NT2/D1 (cell line): ENCODE measurements at places on chromosomes 1 and 21.

DNA sequence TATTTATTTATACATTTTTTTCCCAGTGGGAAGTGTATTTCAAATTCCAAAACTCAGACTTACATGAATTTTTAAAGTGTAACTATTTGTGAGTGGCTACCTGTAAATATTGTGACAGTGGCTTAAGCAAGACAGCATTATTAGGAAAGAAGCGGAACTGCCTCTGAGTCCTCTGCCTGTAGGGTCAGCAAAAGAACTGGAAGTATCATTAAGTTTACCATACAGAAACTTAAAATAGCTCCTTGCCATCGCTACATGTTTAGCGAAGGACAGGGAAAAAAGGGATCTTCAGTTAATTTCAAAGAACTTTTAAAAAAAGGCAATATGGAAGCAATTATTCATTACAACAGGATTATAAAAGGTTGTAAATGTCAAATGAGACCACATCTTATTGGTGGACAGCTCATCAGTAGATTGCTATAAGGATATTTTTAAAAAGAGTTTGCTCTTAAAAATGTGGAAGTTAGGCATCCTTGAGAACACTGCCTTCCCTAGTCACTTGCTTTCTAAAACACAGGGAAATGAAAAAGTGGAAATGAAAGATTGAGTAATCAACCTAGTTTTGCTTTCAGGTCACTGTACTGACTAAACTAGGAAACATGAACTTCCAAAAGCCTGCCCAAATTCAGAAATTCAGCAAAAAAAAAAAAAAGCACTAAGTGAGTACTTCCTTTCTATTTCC is 39.2 kb downstream of the NSL1 start:
- DNase-seq, result no peak

DNA sequence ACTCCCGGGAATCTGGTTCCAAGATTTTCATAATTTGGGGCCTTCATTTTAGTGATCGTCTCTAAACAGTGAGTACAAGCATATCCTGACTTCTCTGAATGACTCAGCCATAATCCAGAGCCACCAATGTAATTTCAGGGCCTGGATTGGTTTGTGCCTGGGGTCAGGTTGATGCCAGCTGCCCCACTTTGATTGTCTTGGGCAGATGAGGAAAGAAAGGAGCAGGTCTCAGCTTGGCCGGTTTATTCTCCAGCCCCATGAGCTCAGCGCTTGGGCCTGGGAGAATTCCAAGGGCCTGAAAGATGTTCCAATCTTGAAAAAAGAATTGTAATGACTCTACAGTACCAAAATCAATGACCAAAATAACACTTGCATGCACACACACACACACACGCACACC is 71.2 kb upstream of the ECE1 start:
- no peak for DNase-seq

DNA sequence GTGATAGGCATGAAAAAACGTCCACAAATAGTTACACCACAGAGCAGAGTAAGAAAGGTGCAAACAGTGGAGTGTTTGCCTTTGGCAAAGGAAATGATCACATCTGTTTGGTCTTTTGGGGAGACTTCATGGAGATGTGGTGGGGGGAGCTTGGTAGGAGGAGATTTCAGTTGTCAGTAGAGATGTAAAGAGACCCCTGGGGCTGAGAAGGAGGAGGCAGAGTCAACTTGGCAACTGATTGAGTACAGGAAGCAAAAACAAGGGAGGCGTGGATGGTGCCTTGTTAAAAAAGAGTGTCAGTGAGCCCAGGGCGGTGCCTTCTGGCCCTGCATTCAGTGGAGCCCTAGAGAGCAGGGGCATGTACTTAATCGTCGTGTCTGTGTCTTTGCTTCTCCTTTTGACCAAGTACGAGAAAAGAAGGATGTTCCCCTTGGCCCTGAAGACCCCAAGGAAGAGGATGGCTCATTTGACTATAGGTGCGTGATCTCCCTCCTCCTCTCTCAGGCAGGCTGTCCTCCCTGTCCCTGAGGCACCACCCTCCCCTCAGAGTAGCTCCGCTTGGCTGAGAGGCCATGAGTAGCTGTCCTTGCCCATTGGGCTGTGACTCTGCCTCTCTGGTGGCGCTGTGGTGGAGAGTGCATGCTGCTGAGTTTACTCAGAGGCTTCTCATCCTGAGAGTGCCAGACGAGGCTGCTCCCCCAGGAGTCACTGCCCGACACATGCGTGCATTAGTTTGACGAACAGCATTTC is 30.4 kb upstream of the CNTN2 start:
- peak; percentile 68 for DNase-seq

DNA sequence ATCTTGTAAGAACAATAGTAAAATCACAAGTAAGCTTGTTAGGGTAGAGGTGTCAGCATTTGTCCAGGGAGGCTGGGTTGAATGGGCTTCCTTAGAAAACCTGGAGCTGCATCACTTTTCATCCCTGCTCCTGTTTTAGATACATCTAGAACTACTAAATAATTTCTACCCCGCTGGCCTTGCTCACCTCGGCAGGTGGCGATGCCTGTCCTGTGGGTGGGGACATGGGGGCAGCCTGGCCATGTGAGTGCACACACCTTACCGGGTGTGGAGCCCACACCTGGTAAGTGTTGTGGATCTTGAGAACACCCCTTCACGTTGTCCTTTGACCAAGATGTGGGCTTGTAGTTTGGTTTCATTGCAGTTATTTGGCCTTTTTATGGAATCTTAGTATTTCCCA is 29.7 kb downstream of the URB2 start:
- no peak for DNase-seq

DNA sequence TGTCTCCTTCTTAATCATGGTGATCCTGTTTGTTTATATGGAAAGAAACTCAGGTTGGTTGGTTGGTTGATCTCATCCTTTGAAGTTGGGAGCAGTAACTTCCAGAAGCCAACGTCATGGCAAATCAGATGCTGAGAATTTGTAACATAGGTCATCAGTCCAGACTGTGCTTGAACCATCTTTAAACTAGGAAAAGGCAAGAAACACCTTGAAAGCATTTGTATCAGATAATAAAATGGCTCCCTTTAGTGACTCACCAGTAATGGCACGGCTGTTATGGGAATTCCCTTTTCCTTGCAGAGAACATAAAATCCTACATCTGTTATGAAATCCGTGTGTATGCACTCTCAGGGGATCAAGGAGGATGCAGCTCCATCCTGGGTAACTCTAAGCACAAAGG is 58.1 kb downstream of the SERBP1 start:
- no peak for DNase-seq

GRCh38 chr1:218493986-218494385 is 148.8 kb downstream of the TGFB2 start:
- no peak for DNase-seq

DNA sequence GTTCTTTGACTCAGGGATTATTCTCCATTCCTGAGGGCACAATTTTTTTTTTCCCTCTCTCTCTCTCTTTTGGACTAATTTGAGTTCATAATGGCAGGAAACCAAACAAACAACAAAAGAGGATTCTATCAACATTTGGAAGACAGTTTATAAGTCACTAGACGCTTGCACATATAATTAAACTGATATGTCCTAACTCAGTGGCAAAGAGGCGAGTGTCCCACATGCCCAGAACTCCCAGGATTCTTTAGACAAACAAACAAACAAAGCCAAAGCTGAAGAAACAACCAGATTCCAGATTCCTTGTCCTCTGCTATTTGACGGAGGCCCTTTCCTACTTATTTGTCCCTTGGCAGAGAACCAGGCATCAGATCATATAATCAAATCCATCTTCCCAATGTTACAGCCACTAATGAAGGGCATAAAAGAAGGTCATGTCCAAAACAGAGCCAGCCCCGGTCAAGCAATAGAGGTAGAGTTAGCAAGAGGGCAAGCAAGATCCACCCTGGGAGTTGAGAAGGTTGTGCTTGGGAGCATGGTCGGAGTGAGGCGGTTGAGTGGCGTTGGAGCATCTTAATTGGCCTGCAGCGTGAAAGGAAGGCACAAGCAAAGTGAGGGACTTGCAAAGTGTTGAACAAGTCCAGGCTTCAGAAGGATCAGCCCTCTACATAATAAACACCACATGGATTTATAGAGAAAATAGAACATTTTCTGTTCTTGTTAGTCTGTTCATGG is 30.3 kb downstream of the ZNF362 start:
- no peak for DNase-seq

DNA sequence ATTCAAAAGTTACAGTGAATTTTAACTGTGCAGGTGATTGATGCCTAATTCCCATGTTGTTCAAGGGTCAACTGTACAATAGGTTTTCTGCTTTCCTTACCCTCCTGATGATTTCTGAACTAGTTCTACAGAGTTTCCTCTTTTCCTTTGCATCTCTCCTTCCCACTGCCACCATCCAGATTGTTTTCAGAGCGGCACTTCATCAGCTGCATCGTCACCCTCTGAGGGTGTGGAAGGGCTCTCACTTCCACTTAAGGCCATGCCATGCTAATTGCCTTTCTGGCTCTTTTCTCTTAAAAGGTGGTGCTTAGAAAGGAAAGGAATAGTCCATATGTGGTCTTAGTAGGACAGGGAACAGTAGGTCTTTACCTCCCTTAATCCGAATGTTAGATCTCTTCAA is 39.1 kb downstream of the DISC1 start:
- no peak for DNase-seq

DNA sequence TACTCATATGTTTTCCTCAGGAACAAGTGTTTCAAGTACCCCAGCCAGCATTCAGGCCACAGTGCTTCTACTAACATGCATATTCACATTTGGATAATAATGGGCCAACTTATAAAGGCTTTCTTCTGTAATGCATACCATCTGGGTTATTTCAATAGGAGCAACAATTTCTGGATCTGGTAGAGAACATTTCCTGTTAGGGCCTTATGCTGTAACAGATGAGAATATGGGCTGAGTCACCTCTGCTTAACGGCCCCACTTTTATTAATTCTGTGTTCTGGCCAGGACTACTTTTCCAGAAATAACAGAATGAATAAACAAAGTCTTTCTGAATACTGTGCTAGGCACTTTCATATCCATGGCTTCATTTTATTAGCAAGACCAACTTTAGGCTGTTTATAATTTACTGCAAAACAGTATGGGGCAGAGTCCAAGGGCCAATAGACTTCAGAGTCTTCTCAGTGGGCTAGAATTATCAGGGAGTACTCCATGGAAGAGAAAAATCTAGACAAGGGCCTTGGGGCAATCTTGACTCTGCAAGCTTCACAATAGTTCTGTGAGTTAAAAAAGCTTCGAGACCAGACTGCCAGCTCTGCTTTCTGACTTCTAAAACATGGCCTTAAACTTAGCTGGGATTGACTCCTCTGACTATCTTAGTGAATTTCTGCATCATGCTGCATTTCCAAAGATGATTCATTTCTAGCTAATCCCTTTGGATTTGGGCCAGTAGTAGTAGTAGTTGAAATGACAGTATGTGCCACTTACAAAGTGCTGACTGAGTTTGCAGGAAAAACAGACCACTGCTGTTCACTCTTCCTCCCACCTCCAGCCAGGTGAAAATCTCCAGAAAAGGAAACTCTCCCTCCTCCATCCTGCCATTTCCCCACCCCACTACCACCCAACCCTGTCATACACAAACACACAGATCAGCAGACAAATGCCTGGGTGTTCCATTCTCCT is 8.2 kb upstream of the SSX2IP start:
- no peak for DNase-seq

DNA sequence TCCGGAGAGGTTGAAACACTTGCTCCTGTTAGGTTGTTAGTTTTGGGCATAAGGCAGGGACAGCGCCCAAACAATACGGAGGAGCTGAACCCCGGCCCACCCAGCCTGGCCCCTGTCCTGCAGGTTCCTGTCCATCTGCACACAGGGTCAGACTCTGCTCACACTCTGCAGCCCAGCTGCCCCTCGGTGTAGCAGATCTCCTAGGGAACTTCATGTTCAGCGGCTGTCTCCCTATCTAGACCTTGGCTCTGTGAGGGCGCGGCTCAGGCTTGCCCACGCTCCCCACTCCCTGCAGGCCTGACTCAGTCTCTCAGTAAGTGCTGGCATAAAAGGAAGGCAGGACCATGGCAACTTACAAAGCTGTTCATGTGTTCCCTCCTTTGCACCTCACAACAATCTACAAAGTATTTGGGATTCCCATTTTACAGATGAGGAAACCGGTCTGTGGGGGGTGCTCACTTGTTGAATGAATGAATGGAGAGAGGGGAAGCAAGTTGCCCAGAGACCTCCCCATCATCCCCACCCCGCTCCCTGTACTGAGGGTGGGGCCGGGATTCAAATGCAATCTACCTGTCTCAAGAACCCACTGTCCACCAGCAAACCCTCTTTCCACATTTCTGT is 26.2 kb downstream of the ACOT11 start:
- DNase-seq, result no peak

- no peak for DNase-seq
Measured at GRCh38 chr1:157105988-157106812, 6.6 kb upstream of the ETV3L start.

- no peak for DNase-seq
Measured at GRCh38 chr1:210505601-210506496, 177.1 kb downstream of the HHAT start.

GRCh38 chr1:230809256-230809990 is 58.9 kb downstream of the C1orf198 start:
- DNase-seq, result no peak

DNA sequence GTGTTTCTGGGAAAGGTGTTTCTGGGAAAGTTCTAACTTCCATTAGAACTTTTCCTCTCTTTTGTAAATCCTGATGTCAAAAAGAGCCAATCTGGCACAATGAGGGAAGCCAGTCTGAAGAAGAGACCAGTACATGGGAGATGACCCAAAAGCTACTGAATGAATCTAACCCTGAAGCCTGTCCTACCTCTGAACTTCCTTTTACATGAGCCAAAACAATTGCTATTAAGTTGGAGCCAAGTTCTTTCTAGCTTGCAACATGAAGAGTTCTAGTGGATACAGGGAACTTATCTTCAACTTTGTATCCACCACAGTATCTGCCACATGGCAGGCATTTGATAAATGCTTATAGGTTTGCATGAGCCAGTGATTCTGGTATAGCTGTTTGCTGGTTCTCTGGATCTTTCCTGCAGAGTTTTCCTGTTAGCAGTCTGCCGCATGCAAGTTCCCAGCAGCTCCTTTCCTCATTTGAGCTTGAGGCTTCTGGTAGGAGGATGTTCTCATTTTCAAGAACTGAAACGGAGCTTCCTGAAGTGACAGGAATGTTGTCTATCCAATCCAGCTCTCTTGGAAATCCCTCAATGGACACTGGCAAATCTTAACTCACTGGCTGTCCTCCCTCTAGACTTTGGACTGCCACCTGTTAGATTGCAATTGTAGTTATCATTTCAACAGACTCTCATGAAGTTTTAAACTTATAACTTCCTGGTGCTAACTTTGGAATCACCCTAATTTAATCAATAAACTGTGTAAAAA is 73.1 kb upstream of the LPGAT1 start:
- DNase-seq, result no peak

GRCh38 chr21:36330904-36331303 is 10.9 kb downstream of the MORC3 start:
- DNase-seq, result peak; percentile 18

GRCh38 chr1:9331558-9332346 is 39.1 kb downstream of the SPSB1 start:
- no peak for DNase-seq
